ENCODE measurements at places on chromosomes 4 and X.

DNA sequence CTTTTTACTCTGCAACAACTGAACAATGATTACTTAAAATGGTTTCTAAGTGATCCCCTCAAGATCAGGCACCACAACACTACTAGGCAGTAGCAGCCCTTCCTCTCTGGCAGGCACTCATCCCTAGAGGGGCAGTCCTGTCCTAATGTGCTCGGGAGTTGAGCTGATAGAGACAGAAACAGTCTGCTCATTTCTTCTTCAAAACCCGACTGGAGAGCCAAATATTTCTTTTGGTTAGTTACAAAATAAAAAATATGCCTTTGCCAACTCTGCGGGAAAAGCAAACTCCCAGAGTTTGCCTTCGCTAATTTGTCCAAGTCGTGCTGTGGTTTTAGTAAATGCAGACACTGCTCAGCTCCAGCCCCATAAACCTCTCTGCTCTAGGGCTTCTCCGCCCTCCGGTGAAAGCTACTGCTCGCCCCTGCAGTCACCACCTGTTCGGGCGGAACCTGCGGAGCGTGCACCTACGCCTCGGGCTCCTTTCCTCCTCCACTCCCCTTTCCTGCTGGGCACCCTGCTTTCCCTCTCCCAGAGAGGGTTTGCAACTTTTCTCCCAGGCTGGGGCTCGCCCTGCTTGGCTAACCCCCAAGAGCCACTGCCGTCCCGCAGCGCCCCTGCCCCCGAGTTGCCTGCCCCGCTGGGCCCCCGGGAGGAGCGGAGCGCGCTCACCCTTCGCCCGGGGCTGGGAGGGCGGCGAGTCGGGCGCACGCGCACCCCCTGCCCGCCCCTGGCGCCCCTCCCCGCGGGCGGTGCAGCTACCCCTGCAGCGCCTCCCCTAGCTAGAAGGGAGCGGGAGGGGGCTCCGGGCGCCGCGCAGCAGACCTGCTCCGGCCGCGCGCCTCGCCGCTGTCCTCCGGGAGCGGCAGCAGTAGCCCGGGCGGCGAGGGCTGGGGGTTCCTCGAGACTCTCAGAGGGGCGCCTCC is at the start of gene NPNT:
NPNT (plus strand) TSS at position 812 of the 923 bp plus-strand sequence. CDS start 182 bp downstream, outside the sequence.
- DNase-seq = no peak

- peak; percentile 72 for DNase-seq
These were observed 21.3 kb downstream of the SPCS3 start for GRCh38 chr4:176340871-176341685.

GRCh38 chrX:35670889-35671288 is 127.3 kb upstream of the MAGEB16 start:
- DNase-seq = no peak

GRCh38 chr4:125267630-125268029 is 47.1 kb upstream of the FAT4 start:
- no peak for DNase-seq

GRCh38 chrX:25968920-25969319 is 169.2 kb upstream of the MAGEB18 start:
- DNase-seq = peak; percentile 2

All from fibroblast of mammary gland (primary cell).